ENCODE measurements at places on chromosomes 11 and 22. TPM values are rescaled to one million over a fixed set of nuclear protein-coding genes. Genes with fewer than 3 reads are reported as not detected.

- H3K4me1 ChIP-seq: peaks cover 15% of the 10 kb centered on the region
- peak; percentile 30 for DNase-seq
- peaks cover 4% of the 10 kb centered on the region for H3K36me3 ChIP-seq
- H3K27ac ChIP-seq: no peak overlapping the region
- H3K4me3 ChIP-seq: no peak overlapping the region
- no peaks in the 10 kb centered on the region for H3K27me3 ChIP-seq
Observed at GRCh38 chr11:110435780-110436717, 6.3 kb downstream of the FDX1 start.

DNA sequence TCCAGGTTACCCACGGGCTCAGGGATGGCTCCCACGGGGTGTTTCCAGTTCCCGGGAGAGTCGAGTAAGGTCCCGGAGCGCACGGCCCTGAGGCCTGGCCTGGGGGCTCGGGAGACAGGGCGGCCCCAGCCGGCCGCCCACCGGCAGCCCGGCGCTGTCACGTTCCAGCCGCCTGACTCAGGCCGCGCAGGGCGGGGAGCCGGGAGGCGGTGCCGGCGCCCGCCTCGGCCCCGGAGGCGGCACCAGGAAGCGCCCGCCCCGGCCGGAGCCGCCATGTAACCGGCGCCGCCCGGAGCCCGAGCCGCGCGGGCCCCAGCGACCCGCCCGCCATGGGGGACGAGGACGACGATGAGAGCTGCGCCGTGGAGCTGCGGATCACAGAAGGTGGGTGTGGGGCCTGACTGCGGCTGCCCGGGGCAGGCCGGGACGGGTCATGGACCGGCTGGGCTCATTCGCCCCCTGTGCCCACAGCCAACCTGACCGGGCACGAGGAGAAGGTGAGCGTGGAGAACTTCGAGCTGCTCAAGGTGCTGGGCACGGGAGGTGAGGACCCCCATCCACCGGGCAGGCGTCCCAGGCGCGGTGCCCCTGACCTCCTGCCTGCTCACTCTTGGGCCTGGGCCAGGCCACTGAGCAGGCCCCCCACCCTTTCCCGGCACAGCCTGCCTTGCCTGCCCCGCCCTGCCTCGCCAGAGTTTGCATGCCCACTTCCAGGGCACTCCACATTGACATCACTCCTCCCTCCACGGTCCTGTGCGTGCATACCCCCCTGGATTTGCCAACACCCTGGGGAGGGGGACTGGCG lies at the start of gene RPS6KA4:
RPS6KA4 (plus strand) TSS at position 256 of the 805 bp plus-strand sequence; CDS start at position 330, 74 bp downstream.
- peaks cover 27% of the 10 kb centered on the region for H3K4me1 ChIP-seq
- peak; percentile 100 for DNase-seq
- H3K27ac ChIP-seq: peak within 1 kb of the TSS; percentile 76
- peak within 1 kb of the TSS; percentile 94 for H3K4me3 ChIP-seq
- H3K36me3 ChIP-seq: peaks cover 26% of the 10 kb centered on the region

CHADL gene
- 1.2 TPM for total RNA-seq

DNA sequence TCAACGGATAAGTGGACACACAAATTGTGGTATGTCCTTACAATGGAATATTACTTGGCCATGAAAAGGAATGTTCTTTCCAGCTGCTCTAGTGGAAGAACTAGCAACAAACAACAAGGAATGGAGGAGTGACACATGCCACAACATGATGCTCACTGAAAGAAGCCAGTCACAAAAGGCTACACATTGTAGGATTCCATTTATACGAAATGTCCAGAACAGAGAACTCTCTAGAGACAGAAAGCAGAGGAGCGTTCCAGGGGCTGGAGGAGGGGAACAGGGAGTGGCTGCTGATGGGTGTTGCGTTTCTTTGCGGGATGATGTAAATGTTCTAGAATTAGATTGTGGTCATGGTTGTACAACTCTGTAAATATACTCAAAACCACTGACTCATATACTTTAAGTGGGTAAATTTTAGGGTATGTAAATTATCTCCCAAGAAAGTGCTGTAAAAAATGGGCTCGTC lies 32.4 kb upstream of the PDGFB start:
- peak; percentile 93 for DNase-seq
- no peak overlapping the region for H3K4me3 ChIP-seq
- no peaks in the 10 kb centered on the region for H3K36me3 ChIP-seq
- peaks cover 12% of the 10 kb centered on the region for H3K4me1 ChIP-seq

ASCL2 gene
- total RNA-seq: not detected

- no peak for DNase-seq
- H3K36me3 ChIP-seq: no peaks in the 10 kb centered on the region
- peaks cover 4% of the 10 kb centered on the region for H3K4me1 ChIP-seq
- H3K27ac ChIP-seq: no peak overlapping the region
- no peak overlapping the region for H3K4me3 ChIP-seq
Observed at GRCh38 chr22:30777587-30777986, 82.9 kb downstream of the OSBP2 start.

- H3K27me3 ChIP-seq: no peaks in the 10 kb centered on the region
- H3K4me1 ChIP-seq: no peaks in the 10 kb centered on the region
- no peak overlapping the region for H3K4me3 ChIP-seq
- no peak overlapping the region for H3K27ac ChIP-seq
- H3K36me3 ChIP-seq: no peaks in the 10 kb centered on the region
Observed at GRCh38 chr11:104369761-104370160, 205.8 kb upstream of the PDGFD start.

STK33 gene
- 0.72 TPM for total RNA-seq

DNA sequence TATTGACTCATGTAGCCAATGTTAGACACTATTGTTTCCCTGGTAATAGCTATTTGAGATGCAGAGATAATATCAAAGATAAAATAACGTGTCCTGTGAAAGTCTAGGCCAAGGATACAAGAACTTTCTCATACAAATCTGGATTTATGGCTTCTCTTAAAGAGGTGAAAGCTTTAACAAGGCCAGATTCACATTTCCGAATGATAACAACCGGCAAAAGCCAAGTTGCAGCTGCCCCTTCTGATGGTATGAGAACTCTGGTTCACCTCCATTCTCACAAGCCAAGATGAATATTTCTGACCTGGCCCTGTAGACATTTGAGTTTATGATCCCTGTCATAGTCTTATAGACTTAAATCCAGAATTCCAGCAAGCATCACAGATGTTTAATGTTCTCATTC lies 230.4 kb upstream of the ZC3H12C start:
- H3K4me3 ChIP-seq: no peak overlapping the region
- no peak for DNase-seq
- H3K27ac ChIP-seq: no peak overlapping the region

DNA sequence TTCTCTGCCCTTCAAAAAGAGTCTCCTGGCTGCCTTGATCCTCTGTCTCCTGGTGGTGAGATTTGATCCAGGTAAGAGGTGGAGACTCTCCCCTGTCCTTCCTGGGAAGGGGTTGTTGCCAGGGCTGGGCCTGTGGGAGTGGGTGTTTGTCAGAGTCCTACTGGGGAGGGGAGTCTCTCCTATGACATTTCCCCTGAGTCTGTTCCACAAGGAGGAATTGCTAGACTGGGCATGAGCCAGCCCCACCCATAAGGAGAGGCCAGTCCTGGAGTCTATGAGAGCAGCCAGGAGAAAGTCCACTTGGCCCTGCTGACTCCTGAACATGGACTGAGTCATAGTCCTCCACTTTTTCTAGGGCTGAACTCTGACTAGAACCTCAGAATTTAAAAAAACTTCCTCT lies 7.4 kb downstream of the PEX26 start:
- no peak overlapping the region for H3K27ac ChIP-seq
- peaks cover 66% of the 10 kb centered on the region for H3K36me3 ChIP-seq
- no peaks in the 10 kb centered on the region for H3K27me3 ChIP-seq
- no peaks in the 10 kb centered on the region for H3K4me1 ChIP-seq
- no peak overlapping the region for H3K4me3 ChIP-seq

DNA sequence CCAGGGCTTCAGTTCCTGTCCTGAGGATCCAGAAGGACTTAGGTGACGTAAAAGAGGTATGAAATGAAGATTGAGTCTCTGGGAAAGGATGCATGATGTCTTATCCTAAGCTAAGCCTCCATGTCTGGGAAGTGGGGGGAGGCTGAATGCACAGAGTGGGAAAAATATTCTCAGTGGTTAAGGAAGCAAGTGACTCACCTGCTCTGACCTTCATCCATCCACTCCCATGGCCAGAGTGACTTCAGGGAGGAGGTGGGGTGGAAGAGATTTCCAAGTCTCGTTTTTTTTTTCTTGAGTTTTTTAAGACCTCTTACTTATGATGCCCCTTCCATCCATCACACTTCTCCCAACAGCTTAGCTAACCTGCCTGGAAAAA lies 32.5 kb upstream of the POLD3 start:
- peaks cover 5% of the 10 kb centered on the region for H3K27me3 ChIP-seq
- no peak for DNase-seq
- H3K4me3 ChIP-seq: no peak overlapping the region
- peaks cover 4% of the 10 kb centered on the region for H3K4me1 ChIP-seq
- no peaks in the 10 kb centered on the region for H3K36me3 ChIP-seq
- H3K27ac ChIP-seq: no peak overlapping the region

- no peaks in the 10 kb centered on the region for H3K27me3 ChIP-seq
- peaks cover 74% of the 10 kb centered on the region for H3K4me1 ChIP-seq
- H3K4me3 ChIP-seq: no peak overlapping the region
- H3K27ac ChIP-seq: peak overlapping the region; percentile 96
- DNase-seq: no peak
- peaks cover 37% of the 10 kb centered on the region for H3K36me3 ChIP-seq
Observed at GRCh38 chr11:64866173-64866491, 12.3 kb downstream of the EHD1 start.

MMP7 gene
- not detected for total RNA-seq

DNA sequence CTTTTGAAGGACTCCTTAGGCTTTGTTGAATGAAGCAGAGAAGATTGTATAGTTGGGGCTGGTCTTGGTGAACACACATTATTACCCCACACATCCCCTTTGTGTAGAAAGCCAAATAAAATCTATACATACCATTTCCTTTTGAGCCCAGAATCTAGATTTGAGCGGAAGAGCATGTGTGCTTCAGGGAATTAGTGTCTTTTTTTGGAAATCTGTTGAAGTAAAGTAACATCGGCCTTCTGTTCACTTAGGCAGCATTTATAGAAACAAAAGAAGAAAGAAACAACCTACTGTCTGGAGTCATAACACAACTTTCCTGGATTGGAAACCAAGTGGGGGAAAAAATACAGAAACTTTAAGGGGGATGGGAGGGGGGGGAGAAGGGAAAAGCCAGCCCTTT lies 37.9 kb upstream of the TTC12 start:
- no peaks in the 10 kb centered on the region for H3K27me3 ChIP-seq
- DNase-seq: no peak
- no peak overlapping the region for H3K27ac ChIP-seq
- no peaks in the 10 kb centered on the region for H3K4me1 ChIP-seq
- H3K36me3 ChIP-seq: no peaks in the 10 kb centered on the region

ANKRD42 gene
- total RNA-seq: 10.5 TPM

GRCh38 chr11:17907046-17907445 lies 105.8 kb downstream of the SERGEF start:
- H3K36me3 ChIP-seq: no peaks in the 10 kb centered on the region
- H3K4me1 ChIP-seq: no peaks in the 10 kb centered on the region
- H3K27ac ChIP-seq: no peak overlapping the region

IL17REL gene
- not detected for total RNA-seq

ACR gene
- not detected for total RNA-seq

GRCh38 chr11:73047773-73048371 lies 94.2 kb downstream of the FCHSD2 start:
- no peak overlapping the region for H3K4me3 ChIP-seq
- no peaks in the 10 kb centered on the region for H3K27me3 ChIP-seq
- no peaks in the 10 kb centered on the region for H3K4me1 ChIP-seq
- H3K36me3 ChIP-seq: no peaks in the 10 kb centered on the region
